PC-3 (cell line): ENCODE measurements at places on chromosomes 16 and 17. TPM values are rescaled to one million over a fixed set of nuclear protein-coding genes. Genes with fewer than 3 reads are reported as not detected.

RANBP10 gene
- 5.5 and 7.7 TPM in 2 replicates for total RNA-seq

ZBTB4 gene
- 14.7 and 18.4 TPM in 2 replicates for total RNA-seq

HES7 gene
- 2.9 TPM in 1 of 2 replicates, not detected in the other for total RNA-seq

KLHL10 gene
- total RNA-seq = not detected in 2 replicates

PRAC2 gene
- total RNA-seq = 44.1 and 51.4 TPM in 2 replicates

DNA sequence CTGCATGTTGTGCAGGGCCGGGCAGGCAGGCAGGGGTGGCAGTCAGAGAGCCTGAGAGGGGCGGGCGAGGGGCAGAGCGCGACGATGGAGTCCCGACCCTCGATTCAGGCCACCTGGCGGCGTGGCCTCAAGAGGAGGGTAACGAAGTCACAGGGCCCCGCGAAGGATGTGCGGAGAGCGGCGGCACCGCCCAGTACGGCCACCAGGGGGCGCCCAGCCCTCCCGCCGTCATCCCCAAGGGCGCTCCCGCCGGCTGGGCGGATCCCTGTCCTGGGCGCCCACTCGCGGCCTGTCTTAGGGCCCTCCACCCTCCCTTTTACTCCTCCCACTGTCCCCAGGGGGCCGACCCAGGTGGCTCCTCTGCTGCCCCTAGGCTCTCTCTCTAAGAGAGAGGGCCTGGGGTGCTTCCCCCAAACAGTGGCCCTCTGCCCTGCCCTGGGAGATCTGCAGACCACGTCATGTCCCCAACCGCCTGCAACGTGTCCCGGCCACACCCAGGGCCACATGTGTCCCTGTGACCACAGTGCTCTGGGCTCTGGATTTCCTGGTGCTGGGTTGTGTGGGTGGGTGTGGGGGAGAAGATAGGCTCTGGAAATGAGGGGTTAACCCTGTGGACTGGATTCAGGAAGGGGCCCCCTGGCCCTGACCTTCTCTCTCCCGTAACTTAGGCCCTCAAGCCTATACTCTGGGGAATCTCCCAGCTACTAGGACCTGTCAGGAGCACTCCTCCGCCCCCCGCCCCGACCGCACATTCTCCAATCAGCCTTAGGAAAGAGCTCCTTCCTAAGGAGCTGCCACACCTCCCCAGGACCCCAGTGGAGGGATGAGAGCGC, 5.9 kb downstream of the DPEP2 start:
- H3K27ac ChIP-seq = no peak overlapping the region
- no peaks in the 10 kb centered on the region for H3K27me3 ChIP-seq
- H3K4me1 ChIP-seq = peaks cover 4% of the 10 kb centered on the region; the same call in 1 of the 2 replicates
- H3K4me3 ChIP-seq = no peak overlapping the region
- no peaks in the 10 kb centered on the region for H3K36me3 ChIP-seq

- no peaks in the 10 kb centered on the region for H3K27me3 ChIP-seq
- H3K36me3 ChIP-seq = no peaks in the 10 kb centered on the region; the same call in 1 of the 2 replicates
- DNase-seq = no peak
Measured at GRCh38 chr17:82871056-82871775, 31.4 kb upstream of the ZNF750 start.
